ENCODE measurements at places on chromosomes 16 and 17.

- DNase-seq, result peak; percentile 56
Measured at GRCh38 chr17:39094607-39095308, 56.7 kb downstream of the PLXDC1 start.

GRCh38 chr16:77690416-77690815 lies 31.9 kb upstream of the NUDT7 start:
- no peak for DNase-seq

DNA sequence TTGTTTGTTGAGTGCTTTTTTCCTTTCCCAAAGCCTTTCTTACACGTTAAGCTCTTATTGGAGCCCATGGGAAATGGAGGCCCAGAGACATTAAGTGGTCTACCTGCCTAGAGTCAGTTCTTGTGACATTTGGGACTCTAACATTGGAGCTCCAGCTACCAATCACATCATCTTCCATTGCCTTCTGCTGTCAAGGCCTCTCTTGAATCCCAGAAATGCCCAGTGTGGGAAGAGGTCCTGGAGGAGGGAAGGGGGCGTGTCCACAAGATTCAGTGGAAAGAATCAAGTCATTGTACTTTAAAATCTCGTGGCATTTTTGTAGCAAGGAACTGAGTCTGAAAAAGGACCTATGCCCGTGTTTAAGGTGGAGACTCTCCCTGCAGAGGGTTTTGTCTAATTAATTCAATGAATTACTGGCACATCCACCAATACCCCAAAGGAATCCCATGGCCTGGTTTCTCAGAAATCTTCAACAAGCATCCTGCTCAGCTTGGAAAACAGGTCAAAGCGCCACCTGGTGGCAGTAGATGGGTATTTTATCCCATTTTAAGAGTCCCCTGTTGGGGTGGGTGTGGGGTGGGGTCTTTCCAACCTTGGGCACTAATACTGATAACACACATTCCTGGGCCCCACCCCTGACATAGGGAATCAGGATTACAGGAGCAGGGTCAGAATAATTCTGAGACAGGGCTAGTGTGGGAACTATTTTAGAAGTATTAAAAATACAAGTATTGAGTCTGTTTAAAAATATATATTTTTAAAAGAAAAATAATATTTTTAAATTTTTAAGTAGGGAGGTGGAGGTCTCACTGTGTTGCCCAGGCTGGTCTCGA lies 24.6 kb downstream of the GPT2 start:
- DNase-seq, result peak; percentile 66

DNA sequence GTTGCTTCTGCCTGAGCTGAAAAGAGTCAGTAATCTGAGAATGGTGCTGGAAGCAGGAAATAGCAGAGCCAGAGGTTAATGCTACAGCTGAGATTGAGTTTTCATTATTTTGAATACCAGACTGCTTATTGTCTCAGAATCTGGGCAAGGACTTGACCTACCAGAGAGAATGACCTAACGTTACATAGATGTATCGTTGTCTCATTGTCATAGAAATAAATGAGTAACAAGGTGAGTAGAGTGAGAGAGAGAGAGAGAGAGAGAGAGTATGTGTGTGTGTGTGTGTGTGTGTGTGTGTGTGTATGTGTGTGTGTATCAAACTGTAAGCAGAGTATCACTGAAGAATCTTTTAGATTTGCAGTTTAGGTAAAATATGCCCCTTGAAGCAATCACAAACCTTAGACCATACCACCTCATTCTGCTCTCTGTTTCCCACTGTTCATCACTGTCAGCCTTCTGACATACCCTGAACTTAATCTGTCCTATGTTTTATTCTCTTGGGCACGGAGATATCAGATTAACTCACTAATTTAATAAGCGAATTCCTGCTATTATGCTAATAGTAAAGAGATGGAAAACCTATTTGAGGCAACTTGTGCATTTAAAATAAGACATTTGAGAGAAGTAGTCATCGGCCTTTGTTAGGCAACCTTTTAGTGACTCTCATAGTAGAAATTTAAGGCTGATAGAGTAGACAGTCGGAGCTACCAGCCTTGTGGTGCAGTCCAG lies 87.8 kb downstream of the CYB561 start:
- DNase-seq, result no peak

DNA sequence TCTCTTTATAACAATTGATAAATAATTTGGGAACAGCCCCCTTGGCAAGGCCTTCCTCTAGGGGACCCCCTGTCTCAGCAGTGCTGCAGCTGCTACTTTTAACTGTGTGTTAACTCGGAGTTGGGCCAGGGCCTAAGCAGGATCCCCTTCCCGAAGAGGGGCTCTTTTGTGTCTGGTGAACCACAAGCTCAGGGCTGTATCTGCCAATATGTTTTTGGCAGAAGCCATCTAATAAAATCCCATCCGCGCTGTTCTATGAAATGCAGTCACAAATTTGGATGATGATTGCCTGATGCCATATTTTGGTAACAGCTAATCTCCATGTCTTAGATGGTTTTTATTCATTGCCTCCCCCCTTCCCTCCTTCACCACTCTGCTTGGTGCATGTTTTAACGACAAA lies 267.7 kb downstream of the FTO start:
- DNase-seq, result peak; percentile 64

- no peak for DNase-seq
Measured at GRCh38 chr16:57987441-57988177, 12.9 kb downstream of the ZNF319 start.

DNA sequence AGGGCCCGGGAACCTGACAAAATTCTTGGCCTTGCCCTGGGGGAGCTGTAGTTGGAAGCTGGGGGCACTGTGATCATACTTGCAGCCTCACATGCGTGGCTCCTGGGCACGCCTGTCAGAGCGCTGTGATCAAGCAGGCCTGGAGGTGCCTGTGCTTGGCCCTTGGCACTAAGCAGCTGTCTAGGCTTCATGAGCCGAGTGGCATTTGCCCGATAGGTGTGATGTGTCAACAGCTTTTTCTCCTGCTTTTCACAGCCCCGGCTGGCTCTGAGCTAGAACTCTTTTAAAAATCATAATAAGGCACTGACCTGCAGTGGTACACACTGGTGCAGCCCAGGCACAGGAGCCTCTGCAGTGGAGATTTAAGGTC lies 113.8 kb downstream of the SOCS1 start:
- no peak for DNase-seq

GRCh38 chr16:88331989-88332920 lies 50.5 kb upstream of the ZNF469 start:
- peak; percentile 76 for DNase-seq

DNA sequence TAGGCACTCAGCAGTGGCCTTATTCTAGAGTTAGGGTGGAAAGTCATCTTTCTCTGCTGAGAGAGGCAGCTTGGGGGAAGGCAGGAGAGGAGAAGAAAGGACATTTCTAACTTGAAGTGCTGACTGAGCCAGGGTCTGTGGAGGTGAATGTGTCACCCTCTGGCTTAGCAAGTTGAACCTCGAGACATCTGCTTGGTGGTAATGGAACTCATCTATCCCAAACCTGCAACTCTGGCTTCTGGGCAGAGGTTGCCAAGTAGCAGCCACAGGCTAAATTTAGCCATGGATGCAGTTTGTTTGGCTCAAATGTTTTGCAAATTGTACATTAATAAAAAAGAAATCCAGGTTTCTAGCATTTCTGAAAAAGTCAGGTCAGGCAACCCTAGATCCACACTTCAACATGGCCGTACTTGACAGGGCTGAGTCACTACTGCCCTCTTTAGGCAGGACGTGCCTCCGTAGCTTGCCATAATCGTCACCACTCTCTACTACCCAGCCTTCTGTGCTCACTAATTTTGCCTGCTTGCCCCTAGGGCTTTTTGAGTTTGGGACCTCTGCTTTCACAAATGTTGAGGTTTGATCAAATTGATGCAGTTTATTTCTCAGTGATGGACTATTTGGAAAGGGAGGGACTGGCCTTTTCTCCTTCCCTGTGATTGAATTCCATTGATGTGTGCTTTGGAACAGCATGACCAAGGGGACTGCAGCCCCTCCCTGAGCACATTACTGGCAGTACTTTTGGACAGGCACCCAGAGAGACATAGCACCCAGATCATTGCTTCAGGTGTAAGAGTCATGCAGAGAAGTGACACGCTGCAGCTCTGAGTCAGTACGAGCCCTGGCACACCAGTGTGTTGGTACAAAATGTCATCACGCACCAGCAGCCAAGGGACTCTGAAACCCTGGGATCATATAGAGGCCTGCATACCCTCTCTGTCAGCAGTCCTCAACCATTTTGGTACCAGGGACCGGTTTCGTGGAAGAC lies 5.2 kb downstream of the CDH13 start:
- DNase-seq, result no peak

GRCh38 chr17:77834170-77835115 lies 124.1 kb upstream of the TNRC6C start:
- no peak for DNase-seq

DNA sequence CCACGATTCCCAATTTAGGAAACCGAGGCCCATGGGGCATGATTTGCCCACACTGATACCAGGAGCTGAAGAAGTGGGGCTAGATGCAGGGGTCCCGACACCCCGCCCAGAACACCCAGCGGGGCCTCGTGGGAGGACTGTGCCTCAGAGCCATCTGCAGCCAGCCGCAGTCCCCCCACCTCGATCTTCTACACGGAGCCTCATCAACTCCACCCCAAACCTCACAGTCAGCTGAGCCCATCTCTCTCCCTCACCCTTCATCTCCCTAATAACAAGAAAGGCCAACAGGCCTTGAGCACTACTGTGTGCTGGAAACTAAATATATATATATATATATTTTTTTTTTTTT lies 4.2 kb downstream of the ITGAE start:
- DNase-seq, result no peak

DNA sequence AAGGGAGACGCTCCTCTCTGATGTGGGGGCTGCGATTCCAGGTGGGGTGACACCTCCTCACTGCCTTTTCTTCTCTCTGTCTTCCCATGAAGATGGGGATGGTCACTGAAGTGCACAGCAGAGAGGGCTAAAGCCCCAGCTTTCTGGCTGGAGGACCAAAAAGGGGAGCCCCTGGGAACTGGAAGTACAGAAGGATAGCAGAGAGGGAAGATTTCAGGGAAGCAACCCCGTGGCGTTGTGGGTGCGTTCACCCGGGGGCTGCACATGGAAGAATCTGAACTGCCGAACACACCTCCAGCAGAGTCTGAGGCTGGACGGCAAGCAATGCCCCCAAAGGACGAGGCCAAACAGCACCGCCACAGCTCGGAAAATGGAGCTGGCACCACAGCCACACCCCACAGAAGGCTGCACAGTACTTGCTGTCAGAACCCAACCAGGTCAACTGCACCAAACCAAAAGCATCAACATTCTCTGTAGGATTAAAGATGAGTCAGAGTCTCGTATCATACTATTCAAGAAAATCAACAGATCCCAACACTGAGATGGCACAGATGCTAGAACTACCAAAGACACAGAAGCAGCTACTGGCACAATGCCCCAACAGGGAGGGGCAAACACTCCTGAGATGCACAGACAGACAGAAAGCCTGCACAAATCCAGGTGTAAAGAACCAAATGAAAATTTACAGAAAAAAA lies 49.9 kb downstream of the MAP1LC3B start:
- DNase-seq, result no peak

DNA sequence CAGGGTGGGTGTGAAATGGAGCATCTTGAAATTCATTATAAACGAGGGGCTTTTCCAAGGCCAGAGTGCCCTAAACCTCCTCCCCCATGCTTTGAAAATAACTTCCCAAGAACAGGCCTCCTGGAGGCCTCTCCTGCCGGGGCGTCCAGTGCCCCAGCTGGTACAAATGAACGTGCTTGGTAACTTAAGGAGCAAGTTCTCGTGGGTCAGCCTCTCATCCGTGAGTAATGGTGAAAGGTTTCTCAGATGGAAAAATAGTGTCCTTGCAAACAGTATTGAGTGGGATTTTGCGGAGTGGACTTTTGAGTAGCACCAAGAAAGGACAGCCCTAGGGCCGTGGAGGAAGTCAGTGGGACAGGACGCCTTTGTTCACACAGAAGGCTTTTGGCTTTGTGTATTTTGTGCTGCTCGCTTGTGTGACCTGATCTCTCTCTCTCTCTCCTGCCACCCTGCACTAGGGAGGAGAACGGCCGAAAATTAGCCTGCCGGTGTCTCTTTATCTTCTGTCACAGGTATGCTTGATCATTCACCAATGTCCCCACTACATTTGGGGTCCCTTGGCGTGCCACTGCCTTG lies 34.6 kb downstream of the CLEC16A start:
- no peak for DNase-seq

GRCh38 chr16:21654881-21655280 lies 2.5 kb upstream of the IGSF6 start:
- no peak for DNase-seq

DNA sequence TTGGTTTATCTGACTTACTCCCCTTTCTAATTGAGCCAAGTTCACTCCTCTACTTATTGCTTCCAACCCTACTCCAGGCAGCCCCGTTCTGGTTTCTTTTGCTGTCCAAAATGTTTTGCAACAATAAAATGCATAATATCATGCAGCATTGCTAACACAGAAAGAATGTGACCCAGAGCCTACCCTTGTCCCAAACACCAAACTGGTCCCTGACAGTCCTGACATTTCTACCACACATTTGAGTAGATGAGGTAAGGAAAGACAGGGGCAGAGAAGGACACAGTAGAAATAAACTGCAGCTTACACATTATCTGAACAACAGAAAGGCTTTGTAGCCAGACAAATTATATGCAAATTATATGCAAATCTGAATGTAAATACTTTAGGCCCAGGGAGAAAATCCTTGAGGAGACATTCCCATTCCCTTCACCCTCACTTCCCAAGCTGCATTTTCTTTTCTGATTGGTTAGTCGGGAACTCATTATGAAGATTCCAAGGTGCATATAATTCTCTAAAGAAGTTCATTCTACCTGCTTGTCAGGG lies 31.6 kb downstream of the SOX9 start:
- DNase-seq, result no peak

- no peak for DNase-seq
Measured at GRCh38 chr16:86930663-86931373, 352.5 kb downstream of the FOXL1 start.

DNA sequence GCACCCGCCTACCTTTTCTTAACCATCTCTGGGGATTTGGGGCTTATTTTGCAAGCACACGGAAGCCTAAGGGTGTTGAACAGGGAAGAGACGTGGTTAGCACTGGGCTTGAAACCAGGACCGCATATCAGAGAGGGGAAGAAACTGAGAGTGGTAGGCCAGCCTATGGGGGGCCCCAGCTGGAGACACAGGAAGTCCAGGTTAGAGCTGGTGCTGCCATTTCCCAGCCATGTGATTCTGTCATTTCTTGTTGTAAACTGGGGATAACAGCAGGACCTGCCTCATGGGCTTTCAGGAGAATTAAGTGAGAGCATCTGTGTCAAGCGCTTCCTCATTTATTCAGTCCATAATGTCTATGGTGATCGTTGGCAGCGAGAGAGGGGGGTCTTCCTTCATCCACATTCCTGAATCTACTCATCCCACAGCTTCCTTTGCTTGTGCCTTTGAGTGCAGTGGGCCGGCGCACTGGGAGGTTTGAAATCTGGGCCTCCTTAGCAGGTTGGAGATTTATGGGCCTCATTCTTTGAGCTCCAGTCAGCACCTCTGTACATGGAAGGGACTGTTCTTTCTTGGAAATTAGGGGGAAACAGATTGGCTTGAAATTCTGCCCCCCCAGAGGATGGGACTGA lies 20.1 kb downstream of the NKD1 start:
- DNase-seq, result no peak
